AG10803 (cell line): ENCODE measurements at places on chromosomes 13 and 19.

GRCh38 chr13:67439365-67439764 is 209.2 kb upstream of the PCDH9 start:
- no peak for DNase-seq

DNA sequence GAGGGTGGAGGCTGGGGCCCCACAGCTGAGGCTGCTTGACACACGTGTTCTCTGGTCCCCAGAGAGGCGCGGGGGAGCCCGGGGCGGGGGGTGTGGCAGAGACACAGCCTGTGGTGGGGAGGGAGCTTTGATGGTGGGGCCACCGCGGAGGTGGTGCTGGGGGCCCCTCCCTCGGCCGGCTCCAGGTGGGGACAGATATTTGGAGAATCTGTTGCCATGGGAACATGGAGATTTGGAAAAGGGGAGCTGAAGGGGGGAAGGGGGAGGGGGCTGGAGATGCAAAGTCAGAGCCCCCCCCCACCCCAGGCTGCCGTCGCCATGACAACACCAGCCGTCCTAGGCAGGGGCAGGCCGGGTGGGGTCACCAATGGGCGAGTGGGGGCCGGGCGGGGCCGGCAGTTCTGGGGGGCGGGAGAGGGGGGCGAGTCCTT is 1.2 kb downstream of the PRKCG start:
- DNase-seq, result no peak

- no peak for DNase-seq
These were observed 260.6 kb downstream of the ATP8A2 start for GRCh38 chr13:25632166-25632888.

DNA sequence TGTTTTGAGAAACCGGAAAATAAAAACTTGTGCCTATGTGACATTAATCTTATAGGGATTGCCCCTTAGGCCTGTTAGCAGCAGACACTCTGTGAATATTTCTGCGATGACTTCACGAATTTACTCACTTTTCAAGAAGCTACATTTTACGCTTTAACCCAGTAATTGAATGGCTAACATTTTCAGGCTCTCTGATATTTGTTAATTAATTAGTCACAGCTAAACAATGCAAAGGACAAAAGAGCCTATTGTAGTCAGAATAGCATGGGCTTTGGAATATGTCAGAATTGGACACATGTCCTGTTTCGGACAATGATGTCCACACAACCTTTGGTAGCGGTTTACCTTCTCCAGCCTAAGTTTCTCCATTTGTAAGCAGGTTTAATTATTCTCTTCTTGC is 506.6 kb downstream of the EFNB2 start:
- DNase-seq, result peak; percentile 66

- DNase-seq, result peak; percentile 41
These were observed 30.2 kb upstream of the SACS start for GRCh38 chr13:23463661-23464060.

- DNase-seq, result no peak
These were observed 1.9 kb downstream of the MAN2B1 start for GRCh38 chr19:12664406-12665280.
